ENCODE measurements at places on chromosomes 4 and X.
A peak's percentile ranks its signal among the peaks of the same experiment; 100 is the strongest.

DNA sequence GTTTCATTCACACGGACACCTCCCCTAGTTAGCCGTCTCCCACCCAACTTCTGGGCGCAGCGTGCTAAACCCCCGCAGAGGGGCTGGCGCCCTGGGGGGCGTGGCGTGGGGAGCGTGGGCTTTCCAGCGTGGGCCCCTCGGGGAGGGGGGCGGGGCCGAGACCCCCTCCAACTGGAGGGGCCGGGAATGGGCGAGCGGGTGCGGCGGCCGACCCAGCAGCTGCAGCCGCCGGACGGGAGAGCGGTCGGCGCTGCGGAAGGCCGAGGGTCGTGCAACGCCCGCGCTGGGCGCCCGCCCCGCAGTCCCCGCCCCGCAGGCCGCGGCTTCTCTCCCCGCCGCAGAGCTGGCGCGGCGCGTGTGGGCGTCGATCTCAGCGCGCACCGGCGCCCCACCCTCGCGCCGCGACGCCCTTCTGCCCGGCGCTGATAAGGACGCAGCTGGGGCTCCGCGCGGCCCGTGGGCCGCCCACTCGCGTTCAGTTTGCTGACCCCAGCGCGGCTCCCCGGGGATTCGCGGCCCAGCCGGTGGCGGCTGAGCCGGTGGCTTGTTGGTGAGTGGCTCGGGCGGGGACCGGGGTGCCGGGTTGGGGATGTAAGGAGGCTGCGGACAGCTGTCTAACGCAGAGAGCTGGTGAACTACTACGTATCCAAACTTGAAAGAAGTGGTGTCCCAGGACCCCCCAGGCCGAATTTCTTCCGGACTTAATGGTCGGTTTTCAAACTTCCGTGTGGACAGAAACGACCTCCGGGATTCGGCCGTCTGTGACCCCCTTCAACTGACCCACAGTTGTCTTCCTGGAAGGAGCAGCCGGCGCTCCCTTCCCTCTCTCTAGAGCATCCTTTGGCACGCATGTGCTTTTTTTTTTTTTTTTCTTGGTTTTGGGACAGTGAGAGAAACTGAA lies 1.5 kb downstream of the FHDC1 start:
- peaks cover 79% of the 10 kb centered on the region for H3K27me3 ChIP-seq
- no peaks in the 10 kb centered on the region for H3K36me3 ChIP-seq
- H3K27ac ChIP-seq = no peak overlapping the region
- peaks cover 21% of the 10 kb centered on the region for H3K4me1 ChIP-seq
- DNase-seq = peak; percentile 52

DNA sequence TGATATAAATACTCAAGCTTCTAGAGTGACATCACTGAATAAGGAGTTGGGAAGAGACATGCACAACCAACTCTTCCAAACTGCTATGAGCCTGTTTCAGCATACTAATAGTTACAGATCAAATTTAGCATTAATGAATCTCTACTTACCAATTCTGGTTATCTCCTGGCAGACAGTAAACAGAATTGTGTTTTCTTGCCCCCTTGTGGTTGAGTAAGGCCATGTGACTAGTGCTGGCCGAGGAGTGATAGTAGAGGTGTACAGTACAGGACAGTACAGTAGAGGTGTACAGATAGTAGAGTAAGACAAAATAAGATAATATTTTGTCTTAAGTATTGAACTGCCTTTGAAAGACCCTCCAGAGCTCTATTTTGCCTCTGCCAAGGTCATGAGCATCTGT lies 681.4 kb downstream of the GABRG1 start:
- H3K4me3 ChIP-seq = no peak overlapping the region
- no peaks in the 10 kb centered on the region for H3K36me3 ChIP-seq
- H3K27ac ChIP-seq = no peak overlapping the region
- H3K4me1 ChIP-seq = no peaks in the 10 kb centered on the region
- no peaks in the 10 kb centered on the region for H3K27me3 ChIP-seq

DNA sequence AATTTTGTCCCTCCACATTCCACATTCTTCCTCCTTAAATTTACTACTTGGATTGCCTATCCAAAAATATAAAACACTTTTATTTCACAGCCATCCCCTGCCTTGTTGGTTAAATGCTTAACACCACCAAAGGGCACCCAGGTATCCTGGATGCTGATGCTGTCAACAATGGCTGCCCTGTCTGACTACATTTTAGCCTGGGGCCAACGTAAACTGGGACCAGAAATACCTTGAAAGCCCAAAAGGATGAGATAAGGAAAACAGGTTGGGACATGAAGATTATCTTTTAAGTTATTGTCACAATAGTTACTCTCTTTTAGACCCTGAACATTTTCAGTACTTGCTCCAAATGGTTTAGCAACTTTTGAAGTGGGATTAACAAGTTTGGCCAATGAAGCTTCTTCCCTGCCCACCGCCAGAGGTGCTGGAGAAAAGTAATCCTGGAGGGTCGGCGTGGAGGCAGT lies 775 bp upstream of the YIPF6 start:
- peaks cover 3% of the 10 kb centered on the region for H3K4me1 ChIP-seq
- DNase-seq = no peak
- peak overlapping the region; percentile 99 for H3K27ac ChIP-seq

DNA sequence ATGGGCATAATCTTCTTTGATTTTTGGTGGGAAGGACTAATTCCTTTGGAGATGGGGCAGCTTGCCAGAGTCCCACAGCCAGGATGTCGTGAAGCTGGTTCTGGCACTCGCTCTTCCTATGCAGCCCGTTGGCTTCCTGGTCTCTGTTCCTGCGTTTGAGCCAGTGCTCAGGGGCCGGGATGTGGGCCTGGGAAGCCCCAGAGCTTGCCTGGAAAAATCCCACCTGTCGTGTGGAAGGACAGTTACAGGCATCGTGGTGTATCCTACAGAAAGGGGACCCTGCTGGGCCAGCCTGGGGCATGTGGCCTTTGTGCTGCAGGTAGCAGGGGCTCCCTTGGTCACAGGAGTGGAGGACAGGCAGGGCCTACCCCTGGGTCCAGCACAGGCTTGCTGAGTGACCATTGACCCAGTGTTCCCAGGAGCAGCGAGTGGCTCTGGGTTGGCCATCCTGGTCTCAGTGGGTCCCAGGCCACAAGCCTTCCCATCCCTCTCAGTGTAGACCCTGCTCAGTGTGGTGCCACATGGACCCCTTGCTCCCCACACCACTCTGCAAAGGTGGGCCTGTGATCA lies 50.2 kb downstream of the ADRA2C start:
- no peaks in the 10 kb centered on the region for H3K4me1 ChIP-seq
- H3K27ac ChIP-seq = no peak overlapping the region
- no peaks in the 10 kb centered on the region for H3K36me3 ChIP-seq
- H3K27me3 ChIP-seq = no peaks in the 10 kb centered on the region

- peak; percentile 43 for DNase-seq
- H3K4me3 ChIP-seq = no peak overlapping the region
- peaks cover 4% of the 10 kb centered on the region for H3K4me1 ChIP-seq
- no peaks in the 10 kb centered on the region for H3K36me3 ChIP-seq
- H3K27me3 ChIP-seq = no peaks in the 10 kb centered on the region
Measured at GRCh38 chr4:26557164-26557563, 26.7 kb upstream of the TBC1D19 start.

- H3K4me1 ChIP-seq = no peaks in the 10 kb centered on the region
- H3K4me3 ChIP-seq = no peak overlapping the region
- no peak overlapping the region for H3K27ac ChIP-seq
- DNase-seq = no peak
- no peaks in the 10 kb centered on the region for H3K27me3 ChIP-seq
- H3K36me3 ChIP-seq = no peaks in the 10 kb centered on the region
Measured at GRCh38 chrX:68920561-68920960, 91.7 kb downstream of the EFNB1 start.

GRCh38 chr4:48499551-48500066 lies 9.6 kb downstream of the ZAR1 start:
- no peak for DNase-seq
- no peaks in the 10 kb centered on the region for H3K27me3 ChIP-seq
- H3K4me1 ChIP-seq = no peaks in the 10 kb centered on the region

- no peaks in the 10 kb centered on the region for H3K4me1 ChIP-seq
- no peaks in the 10 kb centered on the region for H3K36me3 ChIP-seq
Measured at GRCh38 chrX:73855546-73855945, 292.5 kb downstream of the CHIC1 start.

DNA sequence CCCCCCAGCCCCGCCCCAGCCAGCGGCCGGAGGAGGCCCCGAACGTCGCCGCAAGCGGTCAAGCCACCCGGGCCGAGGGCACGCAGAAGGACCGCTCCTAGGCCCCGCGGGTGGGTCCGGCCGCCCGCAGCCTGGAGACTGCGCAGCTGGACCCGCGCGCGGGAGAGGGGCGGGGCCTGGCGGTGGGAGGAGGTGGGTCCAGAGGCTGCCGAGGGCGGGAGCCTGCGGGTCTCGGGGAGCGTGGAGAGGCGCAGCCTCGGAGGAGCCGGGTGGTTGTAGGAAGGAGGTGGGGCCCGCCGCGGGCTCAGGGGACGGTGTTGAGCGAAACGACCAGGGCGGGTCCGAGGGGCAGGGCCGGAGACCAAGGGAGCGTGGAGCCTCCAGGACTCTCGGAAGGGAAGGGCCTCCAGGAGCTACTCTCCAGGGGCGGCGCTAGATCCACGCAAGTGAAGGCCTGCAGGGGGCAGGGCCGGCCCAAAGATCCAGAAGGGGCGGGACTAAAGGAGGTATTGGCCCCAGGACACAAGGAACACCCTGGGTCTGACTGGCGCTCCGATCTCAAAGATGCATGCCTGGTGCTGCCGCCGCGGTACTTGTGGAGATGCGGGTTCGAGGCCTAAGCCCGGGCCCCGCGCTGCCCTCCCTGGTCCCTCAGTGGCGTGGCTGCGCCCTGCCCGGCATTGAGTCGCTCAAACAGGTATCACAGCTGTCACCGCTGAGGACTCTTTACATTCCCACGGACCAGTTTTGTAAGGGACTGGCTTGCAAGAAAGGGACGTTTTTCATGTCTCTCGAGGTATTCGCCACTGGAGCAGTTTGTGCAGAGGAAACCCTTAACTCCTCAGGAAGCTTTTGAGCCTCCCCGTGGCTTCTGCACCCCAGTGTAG lies 5.9 kb downstream of the TIMM17B start:
- peaks cover 6% of the 10 kb centered on the region for H3K4me1 ChIP-seq
- H3K27ac ChIP-seq = no peak overlapping the region
- peak overlapping the region; percentile 48 for H3K4me3 ChIP-seq
- peak; percentile 91 for DNase-seq
- peaks cover 3% of the 10 kb centered on the region for H3K36me3 ChIP-seq

GRCh38 chr4:10058371-10058770 lies 37.1 kb upstream of the SLC2A9 start:
- H3K4me1 ChIP-seq = no peaks in the 10 kb centered on the region
- H3K27ac ChIP-seq = no peak overlapping the region
- no peak overlapping the region for H3K4me3 ChIP-seq

DNA sequence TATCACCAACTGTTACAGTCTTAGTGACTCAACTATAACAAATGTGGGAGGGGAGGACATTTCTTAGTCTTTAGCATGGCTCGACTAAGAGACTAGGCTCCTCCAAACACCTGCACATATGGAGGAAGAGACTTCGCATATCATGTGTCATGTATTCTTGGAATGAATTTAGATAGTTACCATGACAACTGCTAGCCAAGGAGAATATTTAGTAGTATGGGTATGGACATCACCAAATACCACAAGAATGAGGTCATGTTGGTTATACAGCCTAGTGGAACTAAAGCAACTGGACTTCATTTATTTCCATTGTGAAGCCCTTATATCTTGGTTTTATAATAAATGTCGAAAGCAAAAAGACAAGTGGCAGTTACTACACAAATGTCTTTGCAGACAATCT lies 512.3 kb downstream of the CFAP47 start:
- H3K27ac ChIP-seq = no peak overlapping the region
- H3K36me3 ChIP-seq = no peaks in the 10 kb centered on the region
- H3K27me3 ChIP-seq = no peaks in the 10 kb centered on the region

- H3K27me3 ChIP-seq = no peaks in the 10 kb centered on the region
- H3K4me1 ChIP-seq = peaks cover 13% of the 10 kb centered on the region
- no peak overlapping the region for H3K4me3 ChIP-seq
- H3K36me3 ChIP-seq = no peaks in the 10 kb centered on the region
Measured at GRCh38 chr4:99811850-99812249, 4.8 kb upstream of the DAPP1 start.

DNA sequence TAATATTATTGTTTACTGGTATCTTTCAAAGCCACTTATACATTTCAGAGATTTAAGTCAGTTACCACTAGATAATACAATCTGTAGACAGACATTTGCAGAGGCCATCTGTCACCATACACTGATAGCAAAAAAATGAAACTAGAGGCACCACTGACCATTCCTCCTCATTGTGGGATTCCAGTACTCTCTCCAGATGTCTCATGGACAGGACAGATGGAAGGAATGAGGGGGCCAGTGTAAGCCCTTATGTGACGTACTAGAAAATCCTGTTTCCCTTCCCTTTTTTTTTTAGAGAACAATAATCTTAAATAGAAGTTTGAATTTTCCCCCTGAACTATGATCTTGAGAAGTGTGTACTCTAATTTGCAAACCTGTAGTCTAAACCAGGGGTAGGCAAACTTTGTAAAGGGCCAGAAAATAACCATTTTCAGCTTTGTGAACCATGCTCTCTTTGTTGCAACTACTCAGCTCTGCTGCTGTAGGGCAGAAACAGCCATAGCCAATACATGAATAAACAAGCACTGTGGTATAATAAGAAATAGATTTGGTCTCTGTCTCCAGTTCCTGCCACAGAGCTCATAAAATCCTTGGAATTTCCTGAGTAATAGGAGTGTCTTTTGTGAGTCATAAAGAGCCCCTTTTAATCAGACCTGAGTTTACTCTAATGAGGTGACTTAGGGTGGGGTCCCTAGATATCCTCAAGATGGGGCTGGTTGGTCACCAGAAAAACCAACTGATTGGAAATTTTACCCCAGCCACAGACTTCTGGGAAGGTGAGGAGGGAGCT lies 90.4 kb downstream of the MOSPD2 start:
- H3K36me3 ChIP-seq = no peaks in the 10 kb centered on the region
- peak overlapping the region; percentile 82 for H3K27ac ChIP-seq
- peaks cover 29% of the 10 kb centered on the region for H3K4me1 ChIP-seq
- H3K4me3 ChIP-seq = no peak overlapping the region

GRCh38 chr4:146458594-146458993 lies 63.1 kb downstream of the SLC10A7 start:
- H3K27me3 ChIP-seq = no peaks in the 10 kb centered on the region
- H3K4me1 ChIP-seq = no peaks in the 10 kb centered on the region
- no peak overlapping the region for H3K4me3 ChIP-seq

- H3K4me1 ChIP-seq = peaks cover 4% of the 10 kb centered on the region
- no peak for DNase-seq
- no peaks in the 10 kb centered on the region for H3K36me3 ChIP-seq
Measured at GRCh38 chrX:38561951-38562719, 793 bp downstream of the TSPAN7 start.

DNA sequence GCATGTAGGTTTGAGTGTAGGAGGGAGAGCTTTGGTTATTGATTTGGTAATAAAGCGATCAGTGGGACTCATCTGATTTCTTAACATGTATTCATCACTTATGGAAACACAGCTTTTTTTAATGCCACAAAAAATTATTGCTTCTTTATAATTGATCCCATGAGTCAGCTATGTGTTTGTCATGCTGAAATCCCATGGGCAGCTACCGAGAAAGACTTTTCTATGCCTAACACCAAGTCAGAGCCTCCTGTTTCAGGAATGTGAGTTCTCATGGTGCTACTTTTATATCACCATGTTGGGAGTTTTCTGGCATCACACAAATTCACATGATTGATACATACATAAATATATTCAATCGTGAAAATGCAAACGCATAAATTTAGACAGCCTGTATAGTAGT lies 165.7 kb downstream of the RAPGEF2 start:
- H3K4me1 ChIP-seq = peaks cover 26% of the 10 kb centered on the region
- no peak overlapping the region for H3K4me3 ChIP-seq
- DNase-seq = no peak
- no peaks in the 10 kb centered on the region for H3K27me3 ChIP-seq

- H3K4me1 ChIP-seq = no peaks in the 10 kb centered on the region
- no peak overlapping the region for H3K4me3 ChIP-seq
- H3K27me3 ChIP-seq = no peaks in the 10 kb centered on the region
- DNase-seq = no peak
Measured at GRCh38 chr4:915595-915994, 16.5 kb downstream of the GAK start.

GRCh38 chr4:147590249-147590920 lies 26.8 kb upstream of the TMEM184C start:
- H3K4me1 ChIP-seq = no peaks in the 10 kb centered on the region
- H3K36me3 ChIP-seq = no peaks in the 10 kb centered on the region
- peak; percentile 68 for DNase-seq
- no peak overlapping the region for H3K27ac ChIP-seq

All from SJSA1 (cell line).